ENCODE measurements at places on chromosomes 4 and X.

- no peak for DNase-seq
Measured at GRCh38 chr4:3295837-3296624, 3.2 kb downstream of the RGS12 start.

GRCh38 chrX:133852837-133853356, 132.5 kb downstream of the GPC3 start:
- DNase-seq, result no peak

DNA sequence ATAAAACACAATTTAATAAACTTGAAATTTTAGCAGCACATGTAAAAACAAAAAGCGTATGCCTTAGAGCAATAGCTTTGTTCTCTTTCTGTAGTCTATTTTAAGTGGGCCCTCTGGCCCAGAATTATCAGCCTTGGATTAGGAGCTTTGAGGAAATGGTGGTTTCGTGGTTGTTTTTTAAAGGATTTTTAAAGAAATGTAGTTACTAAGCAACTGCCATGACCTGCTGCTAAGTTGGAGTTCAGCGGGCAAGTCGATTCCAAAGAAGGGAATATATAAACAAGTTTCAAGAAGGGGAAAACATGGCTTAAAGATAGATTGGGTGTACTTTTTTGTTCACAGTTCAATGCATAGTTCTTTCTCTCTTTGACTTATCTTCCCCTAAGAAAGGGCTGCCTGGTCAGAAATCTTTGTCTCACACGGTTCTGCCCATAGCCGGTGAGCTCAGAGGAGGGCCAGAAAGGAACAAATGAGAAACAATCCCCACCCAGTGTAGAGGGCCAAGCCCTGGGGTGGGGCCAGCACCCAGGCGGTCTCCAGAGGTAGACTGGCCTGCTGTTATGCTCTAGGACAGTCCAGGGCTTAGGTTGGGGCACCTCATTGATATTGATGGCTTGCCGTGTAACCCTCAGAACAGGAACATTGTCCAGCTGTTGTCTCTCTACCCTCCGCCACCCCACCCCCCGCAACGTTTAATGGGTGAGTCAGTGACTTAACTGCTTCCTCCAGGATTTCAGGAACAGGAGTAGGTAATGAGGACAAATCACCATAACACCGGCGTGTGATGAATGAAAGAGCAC, 32.5 kb downstream of the DLG3 start:
- no peak for DNase-seq

DNA sequence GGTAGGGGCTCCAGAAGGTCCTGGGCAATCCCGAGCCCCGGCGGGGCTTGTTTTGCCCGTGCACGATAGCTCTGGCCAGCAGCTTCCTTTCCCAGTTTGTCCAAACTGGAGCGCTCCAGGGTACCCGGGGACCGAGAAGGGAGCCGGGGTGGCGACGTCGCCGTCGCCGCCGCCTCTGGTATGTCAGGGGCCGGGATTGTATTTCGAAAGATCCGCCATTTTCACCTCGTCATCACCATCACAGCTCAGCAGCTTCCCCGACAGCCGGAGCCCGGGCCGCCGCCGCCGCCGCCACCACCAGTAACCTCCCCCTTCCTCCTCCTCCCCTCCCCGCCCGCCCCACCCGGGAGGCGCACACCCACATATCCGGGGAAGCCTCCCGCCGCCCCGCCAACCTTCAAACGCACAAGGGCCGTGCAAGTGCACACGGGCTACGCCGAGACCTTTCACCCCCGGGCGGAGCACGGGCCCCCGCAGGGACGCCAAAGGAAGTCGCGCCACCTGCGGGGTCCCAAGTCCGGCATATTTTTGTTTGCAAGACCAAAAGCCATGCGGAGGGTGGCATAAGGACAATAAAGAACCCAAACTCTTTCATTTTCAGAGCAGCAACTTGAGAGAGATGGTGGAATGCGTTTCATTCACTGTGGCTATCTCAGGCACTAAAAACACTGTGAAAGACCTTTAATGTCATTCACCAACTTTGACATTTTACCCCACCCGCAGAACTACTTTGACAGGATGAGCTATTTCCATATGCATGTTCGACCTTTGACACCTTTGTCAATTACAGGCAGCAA, at the start of gene LIN54:
TSS of gene LIN54 (minus strand) at position 302 of the 797 bp plus-strand sequence. CDS start 25,979 bp downstream, outside the sequence.
- peak; percentile 72 for DNase-seq

GRCh38 chr4:108536577-108536976, 83.8 kb upstream of the RPL34 start:
- DNase-seq, result no peak

DNA sequence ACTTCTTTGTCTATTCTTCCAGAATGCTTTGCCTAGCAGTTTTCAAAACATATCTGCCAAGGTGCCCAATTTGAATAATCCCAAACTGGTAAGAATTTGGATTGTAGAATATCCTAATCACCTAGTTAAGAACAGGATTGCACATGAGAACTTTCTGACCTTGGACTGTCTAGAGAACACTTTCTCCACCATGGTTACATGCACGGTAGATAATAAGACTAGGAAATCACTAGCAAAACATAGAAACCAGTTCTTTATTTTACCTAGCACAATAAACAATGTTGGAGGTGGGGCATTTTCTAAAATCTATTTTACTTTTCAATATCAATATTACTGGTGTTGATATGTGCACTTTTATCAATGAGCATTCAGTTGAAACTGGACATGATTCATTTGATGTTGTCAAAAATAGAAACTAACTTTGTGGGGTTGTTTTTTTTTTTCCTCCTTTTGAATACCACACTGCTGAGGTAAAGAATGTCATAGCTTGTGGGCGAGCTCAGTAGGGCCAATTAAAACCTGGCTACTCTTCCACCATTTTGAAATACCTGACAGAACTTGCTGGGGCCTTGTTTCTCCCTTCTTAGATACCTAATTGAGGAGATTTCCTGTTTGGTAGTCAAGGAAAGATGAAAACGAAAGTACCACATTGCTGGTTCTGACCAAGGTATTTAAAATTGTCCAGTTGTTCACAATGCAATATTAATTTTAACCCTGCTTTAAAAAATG, 10.4 kb downstream of the MID1IP1 start:
- DNase-seq, result no peak

GRCh38 chr4:145879598-145879997, 59.0 kb downstream of the ZNF827 start:
- DNase-seq, result no peak

DNA sequence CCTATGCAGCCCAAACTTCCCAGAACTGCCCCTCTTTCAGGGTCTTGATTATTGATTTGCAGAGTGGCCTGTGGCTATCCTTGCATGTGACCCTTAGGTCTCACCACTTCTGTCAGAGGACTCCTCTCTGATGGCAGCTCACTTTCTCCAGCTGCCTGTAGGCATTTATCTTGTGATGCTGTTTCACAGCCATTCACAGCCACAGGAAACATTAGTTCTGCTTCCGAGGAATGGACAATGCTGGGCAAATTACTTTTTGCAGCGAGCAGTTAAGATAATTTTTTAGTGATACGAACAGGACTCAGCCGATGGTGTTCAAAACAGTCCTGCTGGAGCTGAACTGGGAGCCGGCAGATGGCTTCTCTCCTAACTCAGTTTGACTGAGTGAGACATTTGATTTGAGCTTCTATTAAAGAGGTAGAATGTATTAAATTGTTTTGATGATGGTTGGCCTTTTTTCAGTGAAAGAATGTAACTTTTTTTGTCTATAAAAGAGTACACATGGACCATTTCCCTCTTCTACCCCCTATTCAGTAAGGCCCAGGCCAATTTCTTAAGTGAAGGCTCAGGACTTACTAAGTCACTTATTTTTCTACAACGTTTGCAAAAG, 58.4 kb upstream of the TMEM150C start:
- DNase-seq, result no peak

DNA sequence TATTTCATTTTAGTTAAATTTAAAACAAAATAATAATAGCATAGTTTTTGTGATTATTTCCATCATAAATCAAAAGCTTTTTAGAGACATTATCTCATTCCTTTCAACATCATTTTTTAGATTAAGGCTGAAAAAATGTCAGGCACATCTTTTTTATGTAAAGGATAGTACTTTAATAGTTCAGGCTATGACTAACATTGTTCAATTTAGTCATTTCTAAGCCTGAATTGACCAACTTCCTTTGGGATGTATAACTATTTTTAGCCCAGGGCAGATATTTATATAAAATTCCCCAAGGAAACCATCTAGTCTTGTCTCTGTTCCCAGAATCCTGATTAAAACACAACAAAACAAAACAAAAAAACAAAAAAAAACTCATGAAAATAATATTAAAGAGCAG, 145.6 kb upstream of the PCDH18 start:
- no peak for DNase-seq

DNA sequence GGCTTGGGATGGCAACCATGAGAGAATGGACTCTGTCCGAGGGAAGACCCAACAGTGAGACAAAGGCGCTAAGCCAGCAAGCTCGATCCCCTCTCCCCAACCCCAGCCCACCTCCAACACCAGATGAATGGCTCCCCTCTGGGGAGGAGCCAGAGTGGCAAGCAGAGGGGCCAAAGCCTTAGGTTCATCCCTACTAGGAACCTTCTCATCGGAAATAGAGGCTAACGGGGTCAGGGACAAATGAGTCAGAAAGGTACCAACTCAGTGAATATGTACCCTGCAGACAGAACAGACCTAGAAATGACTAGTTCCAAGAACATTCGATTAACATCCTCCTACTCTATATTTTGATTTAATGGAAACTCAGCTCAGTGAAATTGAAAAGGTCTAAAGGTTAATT, 73.9 kb downstream of the NSG1 start:
- DNase-seq, result no peak

DNA sequence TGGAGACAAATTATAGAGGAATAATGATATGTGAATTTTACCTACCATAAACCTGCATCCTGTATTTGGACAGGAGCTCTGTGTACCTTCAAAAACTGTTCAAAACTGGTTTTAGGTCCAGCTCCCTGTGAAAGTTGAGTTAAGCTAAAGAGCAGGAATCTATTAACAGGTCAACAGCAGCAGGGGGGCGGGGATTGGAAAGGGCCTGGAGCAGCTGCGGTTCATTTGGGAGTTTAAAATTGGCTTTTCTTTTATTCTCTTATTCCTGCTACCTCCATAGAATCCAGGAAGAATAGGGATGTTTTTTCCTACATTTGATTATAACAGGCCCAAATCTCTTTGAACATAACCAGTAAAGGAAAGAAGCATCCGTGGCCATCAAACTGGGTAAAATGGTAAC, 23.8 kb downstream of the SHROOM3 start:
- DNase-seq, result no peak

- DNase-seq, result no peak
Measured at GRCh38 chr4:107468812-107469211, 251.2 kb downstream of the PAPSS1 start.

- DNase-seq, result no peak
Measured at GRCh38 chr4:105192474-105192873, 45.8 kb downstream of the TET2 start.

GRCh38 chr4:170004651-170005295, 21.4 kb downstream of the MFAP3L start:
- no peak for DNase-seq

DNA sequence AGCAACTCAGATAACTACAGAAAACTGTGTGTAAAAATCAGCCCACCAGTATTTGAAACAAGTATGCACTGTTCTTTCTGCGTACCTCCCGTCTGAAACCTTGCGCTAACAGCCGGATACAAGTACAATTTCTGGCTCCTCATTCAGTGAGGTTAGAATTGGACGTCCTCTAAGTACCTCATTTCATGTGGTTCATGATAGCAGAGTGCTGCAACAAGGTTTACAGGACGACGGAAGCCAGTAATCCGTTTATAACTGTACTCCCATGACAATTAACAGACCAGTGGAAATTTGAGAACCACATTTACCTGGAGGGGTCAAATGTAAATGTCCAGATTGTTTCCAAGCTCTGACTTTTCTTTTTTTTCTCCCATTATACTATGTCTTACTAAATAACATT, 52.9 kb upstream of the TENM3 start:
- no peak for DNase-seq

- DNase-seq, result no peak
Measured at GRCh38 chr4:75089206-75089605, 156.3 kb downstream of the PARM1 start.

DNA sequence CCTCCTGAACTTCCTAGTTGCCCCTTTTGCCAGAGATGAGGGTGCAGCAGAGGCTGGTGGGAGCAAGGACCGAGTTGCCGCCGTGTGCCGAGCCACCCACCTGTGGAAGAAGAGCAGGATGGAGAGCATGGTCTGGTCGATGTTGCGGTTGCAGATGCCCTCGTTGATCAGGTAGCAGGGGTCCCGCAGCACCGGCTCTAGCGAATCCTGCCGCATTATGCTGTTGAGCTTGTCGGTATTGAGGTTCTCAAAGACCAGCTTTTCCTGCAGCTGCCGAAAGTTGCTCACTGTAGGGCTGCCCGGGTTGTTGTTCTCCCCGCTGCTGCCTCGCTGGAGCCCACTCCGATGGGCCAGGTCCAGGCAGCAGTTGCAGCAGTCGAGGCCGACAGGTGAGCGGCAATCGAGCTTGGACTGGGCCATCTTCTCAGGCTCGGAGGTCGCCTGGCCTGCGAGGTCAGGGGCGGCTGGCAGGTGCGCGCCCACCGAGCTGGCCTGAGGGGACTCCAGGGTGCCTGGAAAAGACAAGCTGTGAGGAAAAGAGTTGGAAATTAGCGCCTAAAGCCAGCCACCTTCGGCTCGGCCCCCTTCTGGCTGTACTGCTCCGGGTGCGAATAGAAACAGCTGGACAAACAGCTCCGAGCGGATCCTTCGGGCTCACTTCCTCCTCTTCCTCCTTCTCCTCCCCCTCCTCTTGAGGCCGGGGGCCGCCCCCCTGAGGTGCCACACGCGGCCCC, 420 bp downstream of the TSC22D3 start:
- no peak for DNase-seq

- no peak for DNase-seq
Measured at GRCh38 chr4:19924761-19925160, 326.9 kb upstream of the SLIT2 start.

DNA sequence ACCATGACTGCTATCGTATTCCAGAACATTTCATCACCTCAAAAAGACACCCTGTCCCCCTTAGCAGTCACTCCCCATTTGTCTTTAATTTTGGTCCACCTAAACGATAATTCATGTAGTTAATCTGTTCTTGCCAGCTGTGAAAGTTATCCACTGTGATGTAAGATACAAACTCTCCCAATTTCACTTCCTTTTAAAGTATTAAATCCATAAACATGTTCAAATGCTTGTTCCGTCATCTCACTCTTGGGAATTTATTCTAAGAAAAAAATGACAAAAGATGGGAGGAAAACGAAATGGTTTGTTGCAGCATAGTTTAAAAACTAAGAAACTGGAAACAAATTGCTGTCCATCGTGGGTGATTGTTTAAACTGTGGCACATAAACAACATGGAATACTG, 53.7 kb upstream of the IRF2 start:
- DNase-seq, result no peak

DNA sequence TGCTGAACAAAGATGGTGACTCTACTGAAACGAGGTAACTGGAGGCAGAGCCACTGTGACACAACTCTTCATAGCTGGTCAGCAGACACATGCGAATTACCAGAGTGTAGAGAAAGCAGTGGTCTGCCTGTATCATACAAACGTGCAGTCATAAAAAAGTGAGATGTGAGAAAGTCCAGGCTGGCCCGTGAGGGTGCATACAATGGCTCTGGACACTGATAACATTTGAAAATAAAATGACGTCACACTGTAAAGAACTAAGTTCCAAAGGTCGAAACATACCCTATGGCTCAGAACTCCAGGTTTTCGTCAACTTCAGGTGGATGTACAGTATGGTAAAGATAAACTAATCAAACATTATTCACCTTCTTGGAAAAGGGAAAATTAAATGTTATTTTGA, 95.7 kb downstream of the SHISA3 start:
- no peak for DNase-seq

- DNase-seq, result no peak
Measured at GRCh38 chr4:81954271-81954670, 419.5 kb downstream of the HNRNPD start.
